Umbilical cord (tissue), 2 donors: ENCODE measurements at places on chromosomes 3 and 15.

GRCh38 chr3:14235003-14235911 is 56.6 kb downstream of the LSM3 start:
- DNase-seq: peak; percentile 33

GRCh38 chr15:25693321-25694238 is 169.5 kb downstream of the ATP10A start:
- no peak for DNase-seq

GRCh38 chr15:41258750-41259471 is 27.8 kb downstream of the CHP1 start:
- no peak for DNase-seq

DNA sequence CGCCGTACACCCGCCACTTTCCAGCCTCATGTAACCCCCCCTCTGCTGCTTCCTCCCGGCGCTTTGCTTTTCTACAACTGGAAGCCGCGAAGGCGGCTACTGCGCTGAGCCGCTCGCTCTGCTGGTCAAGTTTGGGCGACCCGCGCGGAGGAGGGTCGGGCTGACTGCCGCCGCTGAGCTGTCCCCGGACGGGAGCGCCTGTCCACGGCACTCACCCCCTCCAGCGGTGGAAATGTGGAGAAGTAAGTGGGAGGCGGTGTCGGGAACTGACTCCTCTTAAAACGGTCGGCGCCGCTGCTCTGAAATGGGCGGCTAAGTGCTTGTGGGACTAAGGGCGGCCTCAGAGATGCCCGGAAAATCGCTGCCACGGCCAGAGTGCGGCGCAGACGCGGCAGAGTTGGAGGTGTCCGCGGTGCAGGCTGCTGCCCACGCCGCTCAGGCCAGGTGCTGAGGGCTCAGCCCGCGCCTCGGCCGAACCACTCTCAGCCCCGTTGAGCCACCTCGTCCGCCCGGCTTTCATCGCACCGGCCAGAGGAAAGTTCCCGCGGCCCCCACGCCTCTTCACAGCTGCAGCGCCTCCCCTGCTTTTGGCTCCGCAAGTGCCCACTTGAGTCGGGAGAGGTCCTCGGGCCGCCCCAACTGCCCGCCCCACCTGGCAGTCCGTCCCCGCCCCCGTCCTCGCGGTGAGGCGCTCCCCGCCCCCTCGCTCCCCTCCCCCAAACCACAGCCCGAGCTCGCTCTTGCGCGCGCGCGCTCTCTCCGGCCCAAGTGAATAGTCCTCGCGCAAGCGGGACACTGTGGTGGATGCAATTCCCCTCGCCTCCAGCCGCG is at the start of gene EPHA6:
EPHA6 (plus strand) TSS at position 775 of the 831 bp plus-strand sequence.
- peak; percentile 88 for DNase-seq

DNA sequence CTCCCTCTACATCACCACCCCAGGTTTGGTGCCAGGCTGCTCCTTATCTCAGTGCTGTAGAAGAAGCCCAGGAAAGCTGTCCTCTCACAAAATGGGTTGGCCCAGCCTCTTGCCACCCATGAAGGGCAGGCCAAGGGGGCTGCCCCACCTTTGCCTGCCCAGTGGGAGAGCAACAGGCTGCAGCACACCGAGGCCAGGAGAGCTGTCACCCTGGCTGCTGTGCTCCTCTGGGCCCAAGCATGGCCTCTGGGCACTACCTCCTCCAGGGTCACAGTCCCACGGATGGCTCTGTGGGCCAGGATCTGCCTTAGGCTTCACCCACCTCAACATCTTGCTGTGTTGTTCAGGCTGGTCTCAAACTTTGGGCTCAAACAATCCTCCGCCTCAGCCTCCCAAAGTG is 6.4 kb upstream of the STAB1 start:
- no peak for DNase-seq

DNA sequence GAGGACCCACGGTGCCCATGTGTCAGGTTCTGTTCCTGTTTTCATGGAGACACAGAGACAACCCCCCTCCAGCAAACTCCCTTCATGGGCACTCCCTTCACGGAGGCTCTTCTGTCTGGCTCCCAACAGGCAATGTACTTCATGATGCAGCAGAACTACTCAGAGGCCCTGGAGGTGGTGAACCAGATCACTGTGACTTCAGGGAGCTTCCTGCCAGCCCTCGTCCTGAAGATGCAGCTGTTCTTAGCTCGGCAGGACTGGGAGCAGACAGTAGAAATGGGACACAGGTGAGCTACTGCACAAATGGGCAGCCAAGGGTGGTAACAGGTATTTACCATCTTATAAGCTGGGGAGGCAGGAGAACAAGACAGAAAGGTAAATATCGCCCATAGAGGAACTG is 7.0 kb downstream of the TTC21A start:
- no peak for DNase-seq

- no peak for DNase-seq
Observed at GRCh38 chr3:55367384-55367783, 119.7 kb downstream of the WNT5A start.

DNA sequence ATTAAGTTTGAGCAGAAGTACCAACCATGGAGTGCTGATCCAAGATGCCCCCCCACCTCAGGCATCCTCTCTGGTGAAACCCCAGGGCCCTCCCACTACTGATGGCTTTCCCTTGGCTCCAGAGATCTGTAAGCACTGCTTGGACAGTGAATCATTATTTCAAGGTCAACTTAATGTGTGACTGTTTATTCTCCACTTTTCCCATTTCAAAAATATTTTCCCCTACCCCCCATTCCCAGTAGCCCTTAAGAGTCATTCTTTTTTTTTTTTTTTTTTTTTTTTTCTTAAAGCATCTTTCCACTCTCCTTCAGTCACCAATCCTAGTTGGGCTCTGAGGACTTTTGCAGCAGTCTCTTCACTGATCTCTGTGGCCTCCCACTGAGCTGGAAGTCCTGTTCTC is 82.6 kb downstream of the PCCB start:
- no peak for DNase-seq

DNA sequence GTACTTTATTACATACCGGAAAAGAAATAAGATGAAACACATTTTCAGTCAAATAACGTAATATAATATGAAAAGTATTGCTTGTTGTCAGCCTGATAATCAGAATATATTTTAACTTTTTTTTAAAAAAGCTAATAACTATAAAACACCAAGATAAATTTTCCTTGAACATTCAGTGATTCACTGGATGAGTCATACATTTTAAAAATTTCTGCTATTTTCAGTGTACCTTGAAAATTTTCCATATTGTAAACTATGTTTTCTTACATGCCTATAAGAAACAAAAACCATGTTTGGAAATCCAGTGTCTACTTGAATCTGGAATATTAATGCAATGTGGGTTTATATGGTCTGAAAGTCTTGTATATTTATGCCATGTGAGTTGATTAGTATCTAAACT is 36.3 kb upstream of the MEIS2 start:
- DNase-seq: no peak

GRCh38 chr15:55515991-55516776 is 8.2 kb upstream of the DNAAF4 start:
- DNase-seq: no peak

GRCh38 chr3:101946906-101947305 is 97.6 kb downstream of the NFKBIZ start:
- no peak for DNase-seq

DNA sequence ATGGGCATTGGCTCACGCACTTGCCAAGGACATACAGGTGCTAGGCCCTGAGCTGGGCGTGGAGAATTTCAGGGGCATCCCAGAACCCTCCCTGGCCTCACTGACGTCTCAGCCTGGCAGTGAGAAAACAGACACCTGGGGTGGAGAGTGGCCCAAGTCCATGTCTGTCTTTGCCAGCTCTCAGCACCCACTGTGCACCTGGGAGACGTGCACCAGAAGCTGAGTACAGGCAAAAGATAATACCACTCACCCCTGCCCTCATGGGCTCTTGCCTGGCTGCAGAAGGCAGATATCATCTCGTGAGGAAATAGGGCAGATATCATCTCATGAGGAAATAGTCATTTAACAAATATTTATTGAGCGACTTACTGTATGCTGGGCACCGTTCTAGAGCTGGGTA is 8.0 kb downstream of the LOXL1 start:
- no peak for DNase-seq

- DNase-seq: no peak
Observed at GRCh38 chr15:100516643-100517512, 11.9 kb downstream of the CERS3 start.

DNA sequence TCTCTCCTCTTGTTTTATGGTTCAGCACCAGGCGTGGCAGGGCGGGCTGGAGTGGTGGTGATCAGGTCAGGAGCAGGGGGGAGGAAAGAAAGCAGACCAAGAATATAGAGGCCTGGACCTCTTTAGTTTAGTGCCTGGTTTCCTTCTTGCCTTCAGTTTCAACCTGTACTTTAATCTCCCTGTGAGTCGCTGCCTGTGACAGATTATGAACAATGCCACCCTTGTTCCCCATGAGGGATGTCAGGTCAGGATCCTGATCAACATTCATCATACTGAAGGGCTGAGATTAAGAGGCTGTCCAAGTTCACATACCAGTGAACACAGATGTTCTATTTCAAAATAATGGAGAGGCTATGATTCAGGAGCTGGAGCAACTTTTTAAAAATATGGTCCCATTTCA is 11.4 kb downstream of the ENTPD3 start:
- DNase-seq: peak; percentile 14

DNA sequence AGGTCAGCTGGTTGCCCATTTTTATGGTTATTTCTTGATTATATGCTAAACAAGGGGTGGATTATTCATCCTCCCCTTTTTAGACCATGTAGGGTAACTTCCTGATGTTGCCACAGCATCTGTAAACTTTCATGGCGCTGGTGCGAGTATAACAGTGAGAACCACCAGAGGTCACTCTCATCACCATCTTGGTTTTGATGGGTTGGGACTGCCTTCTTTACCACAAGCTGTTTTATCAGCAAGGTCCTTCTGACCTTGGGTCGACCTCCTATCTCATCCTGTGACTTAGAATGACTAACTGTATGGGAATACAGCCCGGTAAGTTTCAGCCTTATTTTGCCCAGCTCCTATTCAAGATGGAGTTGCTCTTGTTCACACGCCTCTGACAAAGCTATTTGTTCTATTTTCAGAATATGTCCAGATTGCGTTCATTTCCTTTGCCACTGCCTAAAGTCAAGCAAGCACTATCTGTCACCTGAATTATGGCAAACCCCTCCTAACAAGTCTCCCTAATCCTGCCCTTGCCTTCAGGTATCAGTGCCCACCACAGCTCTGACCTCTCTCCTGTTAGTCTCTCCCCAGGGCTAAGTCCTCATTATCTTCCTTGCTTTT is 308.5 kb downstream of the ROBO2 start:
- DNase-seq: peak; percentile 10

GRCh38 chr15:63953524-63953923 is 92.8 kb downstream of the DAPK2 start:
- no peak for DNase-seq

GRCh38 chr3:4219227-4219568 is 84.0 kb upstream of the SETMAR start:
- no peak for DNase-seq

GRCh38 chr3:196406811-196407470 is 25.3 kb downstream of the UBXN7 start:
- peak; percentile 69 for DNase-seq

DNA sequence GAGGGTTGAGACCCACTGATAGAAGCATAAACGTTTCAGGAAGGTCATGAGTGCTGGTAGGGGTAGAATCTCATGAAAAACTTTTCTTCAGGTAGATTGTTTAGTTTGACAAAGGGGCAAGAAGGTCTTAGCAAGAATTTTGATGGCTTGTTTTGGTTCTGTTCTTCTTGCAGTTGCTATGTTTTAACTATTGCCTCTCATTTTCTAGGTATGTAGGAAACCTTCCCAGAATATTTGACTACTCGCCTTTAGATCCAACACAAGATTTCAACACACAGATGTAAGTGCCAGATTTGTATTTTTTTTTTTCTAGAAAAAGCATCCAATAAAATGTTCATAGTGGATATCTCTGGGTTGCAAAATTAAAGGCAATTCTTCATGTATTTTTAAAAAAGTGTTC is 77.1 kb downstream of the USP13 start:
- DNase-seq: no peak

- DNase-seq: no peak
Observed at GRCh38 chr15:56723787-56724186, 9.5 kb downstream of the ZNF280D start.

- DNase-seq: peak; percentile 62
Observed at GRCh38 chr3:34504775-34505174, 706.3 kb downstream of the PDCD6IP start.

DNA sequence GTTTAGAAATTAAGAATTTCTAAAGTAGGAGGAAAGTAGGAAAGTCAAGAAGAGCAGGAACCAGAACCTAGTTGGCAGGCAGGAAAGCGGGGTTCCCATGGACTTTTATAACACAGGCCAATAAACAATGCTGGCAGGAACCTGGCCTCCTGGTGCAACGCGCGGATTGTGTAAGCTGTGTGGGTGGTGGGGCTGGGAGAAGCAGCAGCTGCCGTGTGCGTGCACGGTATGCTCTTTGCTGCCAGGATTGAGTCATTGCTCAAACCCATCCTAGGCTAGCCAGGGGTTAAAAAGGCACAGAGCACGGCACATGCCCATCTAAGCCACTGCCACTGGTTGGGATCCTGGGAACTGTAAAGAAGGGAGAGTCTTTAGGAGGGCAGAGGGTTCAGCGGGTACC is 209.9 kb upstream of the RGMA start:
- DNase-seq: no peak

DNA sequence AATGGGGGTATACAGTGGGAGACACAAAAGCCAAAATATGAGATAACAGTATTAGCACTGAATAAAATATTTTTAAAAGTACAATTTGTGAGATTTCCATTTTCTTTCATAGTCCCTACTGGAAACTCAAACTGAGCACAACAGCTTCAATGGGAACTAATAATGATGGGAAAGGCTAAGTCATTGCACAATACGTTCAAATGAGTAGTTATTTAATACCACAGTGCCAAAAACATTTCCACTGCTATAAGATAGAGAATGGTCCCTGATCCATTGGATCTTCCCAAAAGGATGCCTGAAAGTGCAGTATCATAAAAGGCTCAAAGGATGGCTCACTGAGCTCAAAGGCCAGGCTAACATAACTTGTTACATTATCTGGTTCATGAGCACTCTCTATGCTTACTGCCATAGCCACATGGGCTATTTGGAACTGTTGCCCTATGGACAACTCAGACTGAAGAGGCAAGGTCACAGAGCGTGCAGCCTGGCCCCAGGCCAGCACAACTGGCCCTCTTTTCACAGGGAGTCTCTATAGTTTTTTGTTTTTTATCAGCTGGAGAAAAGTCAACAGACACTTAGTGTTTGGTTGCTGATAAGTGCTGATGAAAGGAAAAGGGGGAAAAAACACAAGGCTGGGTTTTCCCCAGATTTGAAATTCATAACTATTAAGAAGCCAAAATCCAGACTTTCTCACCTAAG is 54.1 kb upstream of the PPIB start:
- DNase-seq: no peak

DNA sequence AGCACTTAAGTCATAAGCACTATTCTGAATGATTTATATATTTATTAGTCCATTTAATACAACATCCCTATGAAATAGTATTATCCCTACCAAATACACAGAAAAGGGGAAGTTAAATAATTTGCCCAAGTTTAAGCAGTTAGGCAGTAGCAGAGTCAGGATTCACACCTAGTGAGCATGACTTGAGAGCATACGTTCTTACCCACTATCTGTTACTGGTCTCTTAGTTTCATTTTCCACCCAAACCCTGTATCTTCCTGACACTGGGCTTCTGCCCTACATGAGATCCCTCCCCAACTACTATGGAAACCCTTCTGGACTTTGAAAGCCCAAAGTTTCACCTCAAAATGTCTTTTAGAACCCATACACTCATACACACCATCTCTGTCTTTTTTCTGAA is 4.4 kb upstream of the ATOSA start:
- no peak for DNase-seq
